Stimulated activated CD4-positive, alpha-beta T cell treated with anti-CD3 and anti-CD28 coated beads, Interleukin-4, amount 100 ng/mL, for 4 hours (primary cell): ENCODE measurements at places on chromosomes 7 and 10.

- no peak for DNase-seq
Measured at GRCh38 chr7:64830926-64831325, 36.7 kb downstream of the ZNF138 start.

- no peak for DNase-seq
Measured at GRCh38 chr10:100662067-100662466, 83.3 kb upstream of the PAX2 start.

- DNase-seq = no peak
Measured at GRCh38 chr10:20396205-20396604, 500.9 kb downstream of the NEBL start.

DNA sequence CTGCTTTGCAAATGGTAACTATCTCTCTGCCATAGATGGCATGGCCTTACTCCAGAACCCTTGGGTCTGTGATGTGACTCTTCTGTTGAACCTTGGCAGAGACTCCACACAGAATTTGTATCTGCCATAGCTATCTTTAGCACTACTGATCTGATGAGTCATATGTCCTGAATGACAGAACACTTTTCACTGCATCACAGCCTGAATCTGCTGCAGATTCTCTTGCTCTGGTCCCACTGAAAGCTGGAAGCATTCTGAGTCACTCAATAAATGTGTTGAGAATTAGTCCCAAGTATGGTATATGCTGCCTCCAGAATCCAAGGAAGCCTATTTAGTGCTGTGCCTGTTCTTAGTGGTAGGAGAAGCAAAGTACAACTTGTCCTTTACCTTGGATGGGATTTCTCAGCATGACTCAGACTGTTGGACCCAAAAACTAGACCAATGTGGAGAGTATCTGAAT lies 39.5 kb upstream of the ANKRD1 start:
- no peak for DNase-seq

DNA sequence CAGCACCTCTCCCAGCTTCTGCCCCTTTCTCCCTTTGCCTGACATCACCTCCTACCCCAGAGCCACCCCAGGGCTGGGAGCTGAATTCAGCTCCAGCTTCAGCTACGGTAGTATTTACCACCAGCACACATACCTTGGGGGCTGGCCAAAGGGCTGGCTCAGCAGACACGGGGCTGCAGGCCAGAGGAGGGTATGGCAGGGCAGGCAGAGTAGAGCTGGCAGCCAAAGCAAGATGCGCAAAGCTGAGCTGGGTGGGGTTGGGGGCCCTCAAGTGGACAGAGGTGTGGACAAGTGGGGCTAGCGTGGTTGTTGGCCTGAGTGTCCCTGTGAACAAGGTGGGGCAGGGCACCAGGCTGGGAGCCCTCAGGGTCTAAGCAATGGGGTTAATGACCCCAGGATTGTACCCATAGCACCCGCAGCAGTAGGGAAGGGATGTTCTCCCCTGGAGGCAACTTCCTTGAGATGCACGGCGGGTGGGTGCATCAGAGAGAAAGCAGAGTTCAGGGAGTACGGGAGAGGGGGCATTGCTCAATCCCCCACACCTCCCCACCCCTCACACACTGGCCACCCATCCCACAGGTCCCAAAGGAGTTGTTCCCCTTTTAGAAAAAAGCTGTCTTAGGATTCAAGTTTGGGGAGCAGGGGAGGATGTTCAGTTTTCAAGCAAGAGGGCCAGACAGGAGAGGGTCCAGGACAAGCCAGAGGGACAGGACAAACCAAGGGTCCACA lies 8.0 kb downstream of the VSIR start:
- no peak for DNase-seq

- DNase-seq = no peak
Measured at GRCh38 chr7:110940756-110941155, 150.2 kb upstream of the LRRN3 start.
